ENCODE measurements at places on chromosomes 6 and 20. TPM values are rescaled to one million over a fixed set of nuclear protein-coding genes. Genes with fewer than 3 reads are reported as not detected.

The ENPP3 gene
- total RNA-seq, result not detected

The ADGRB3 gene
- not detected for total RNA-seq

The SLC22A2 gene
- not detected for total RNA-seq

The IL17A gene
- total RNA-seq, result not detected

The VSTM2L gene
- 1.8 TPM for total RNA-seq

The TFAP2A gene
- total RNA-seq, result not detected

The WFDC5 gene
- total RNA-seq, result not detected

The OPN5 gene
- not detected for total RNA-seq

The TREM2 gene
- total RNA-seq, result not detected

The SEMG1 gene
- not detected for total RNA-seq

The SLC26A8 gene
- total RNA-seq, result not detected

The ACTL10 gene
- 1.6 TPM for total RNA-seq

The SIRPB1 gene
- 0.80 TPM for total RNA-seq

The GLO1 gene
- 168 TPM for total RNA-seq

The SLC44A4 gene
- total RNA-seq, result 0.33 TPM

The DEFB124 gene
- total RNA-seq, result not detected

The MICB gene
- 19.6 TPM for total RNA-seq

The MEP1A gene
- not detected for total RNA-seq

The UNC93A gene
- total RNA-seq, result not detected

The SRC gene
- 3.2 TPM for total RNA-seq

The PTCHD4 gene
- total RNA-seq, result 3.1 TPM

The MATN4 gene
- 0.20 TPM for total RNA-seq

The GMPR gene
- 33.0 TPM for total RNA-seq

The GINM1 gene
- total RNA-seq, result 35.1 TPM

The MUCL3 gene
- total RNA-seq, result not detected

The C6orf62 gene
- 110 TPM for total RNA-seq

The NKAPL gene
- total RNA-seq, result 1.3 TPM

The RAET1E gene
- 0.80 TPM for total RNA-seq

The CLPSL2 gene
- total RNA-seq, result not detected

The FAM162B gene
- 0.44 TPM for total RNA-seq

The CALHM4 gene
- 0.87 TPM for total RNA-seq

The TGM2 gene
- 1,324 TPM for total RNA-seq

The C20orf96 gene
- 3.3 TPM for total RNA-seq

The BMP6 gene
- total RNA-seq, result 85.9 TPM

The CCN6 gene
- total RNA-seq, result not detected

The FAM210B gene
- total RNA-seq, result 40.2 TPM

The SEL1L2 gene
- not detected for total RNA-seq

The KHDC3L gene
- not detected for total RNA-seq

The SLC32A1 gene
- not detected for total RNA-seq

The PRSS35 gene
- total RNA-seq, result not detected

The CPNE5 gene
- 3.3 TPM for total RNA-seq
